HFFc6 (cell line): ENCODE measurements at places on chromosomes 16 and 17.

DNA sequence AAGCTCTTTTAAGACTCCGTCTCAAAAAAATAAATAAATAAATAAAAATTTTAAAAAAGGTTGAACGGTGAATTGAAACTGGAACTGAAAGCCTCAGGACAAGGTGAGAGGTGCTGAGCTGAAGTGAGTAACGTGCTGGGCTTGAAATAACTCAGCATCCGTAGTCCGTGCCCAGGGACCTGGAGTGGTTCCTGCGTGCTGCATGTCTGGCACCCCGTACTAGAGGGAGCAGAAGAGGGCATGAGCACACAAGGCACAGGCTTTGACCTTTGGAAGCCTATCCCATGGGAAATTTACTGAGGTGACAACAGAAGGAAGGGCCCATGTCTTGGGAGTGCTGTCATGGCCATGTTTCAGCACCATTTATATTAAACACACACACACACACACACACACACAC, 4.5 kb upstream of the MEIOB start:
- H3K36me3 ChIP-seq, result no peaks in the 10 kb centered on the region
- no peak for DNase-seq
- peaks cover 25% of the 10 kb centered on the region for H3K27me3 ChIP-seq
- no peak overlapping the region for H3K4me3 ChIP-seq

DNA sequence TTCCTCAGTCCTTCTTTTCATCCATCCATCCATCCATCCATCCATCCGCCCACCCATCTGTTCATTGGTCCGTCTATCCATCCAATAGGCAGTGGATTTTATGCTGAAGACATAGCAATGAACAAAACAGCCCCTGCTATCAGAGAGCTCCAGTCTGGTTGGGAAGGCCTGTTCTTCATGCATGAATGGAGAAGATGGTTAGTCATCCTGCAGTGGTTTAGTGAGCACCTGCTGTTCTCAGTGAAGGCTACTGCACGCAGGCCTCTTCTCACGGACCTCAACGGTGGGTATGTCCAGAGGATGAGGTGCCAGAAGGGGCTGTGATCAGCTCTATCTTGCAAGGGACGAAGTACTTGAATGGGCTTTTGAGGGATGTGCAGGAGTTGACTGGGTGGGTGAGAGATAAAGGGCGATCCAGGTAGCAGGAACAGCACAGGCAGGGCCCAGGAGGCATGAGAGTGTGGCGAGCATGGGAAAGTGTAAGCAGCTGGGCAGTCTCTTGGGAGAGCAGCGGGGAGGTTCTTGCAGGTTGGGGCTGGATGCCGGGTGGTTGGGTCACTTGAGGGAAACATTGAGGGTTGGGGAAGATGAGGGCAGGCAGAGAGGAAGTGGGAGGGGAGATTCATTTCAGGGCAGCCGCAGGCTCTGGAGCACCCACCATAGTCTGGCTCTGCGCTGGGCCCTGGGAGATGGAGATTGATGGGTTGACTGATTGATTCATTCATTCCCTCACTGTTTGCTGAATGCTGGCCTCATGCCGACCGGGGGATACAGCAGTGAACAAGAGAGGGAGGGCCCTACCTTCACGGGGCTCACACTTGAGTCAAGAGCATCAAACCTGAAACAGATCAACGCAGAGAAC, 115.0 kb upstream of the CIBAR2 start:
- no peak overlapping the region; the same call in 1 of the 2 replicates for H3K4me3 ChIP-seq
- H3K4me1 ChIP-seq, result peaks cover 42% of the 10 kb centered on the region
- peak overlapping the region; percentile 78 for H3K27ac ChIP-seq
- no peaks in the 10 kb centered on the region; the same call in 1 of the 2 replicates for H3K36me3 ChIP-seq
- H3K27me3 ChIP-seq, result peaks cover 3% of the 10 kb centered on the region

- H3K4me1 ChIP-seq, result no peaks in the 10 kb centered on the region
- H3K36me3 ChIP-seq, result no peaks in the 10 kb centered on the region
- H3K4me3 ChIP-seq, result no peak overlapping the region
- no peak for DNase-seq
- H3K27ac ChIP-seq, result no peak overlapping the region
- H3K27me3 ChIP-seq, result no peaks in the 10 kb centered on the region; the same call in none of the 2 replicates
Observed at GRCh38 chr16:66790130-66790733, 11.2 kb downstream of the TERB1 start.

DNA sequence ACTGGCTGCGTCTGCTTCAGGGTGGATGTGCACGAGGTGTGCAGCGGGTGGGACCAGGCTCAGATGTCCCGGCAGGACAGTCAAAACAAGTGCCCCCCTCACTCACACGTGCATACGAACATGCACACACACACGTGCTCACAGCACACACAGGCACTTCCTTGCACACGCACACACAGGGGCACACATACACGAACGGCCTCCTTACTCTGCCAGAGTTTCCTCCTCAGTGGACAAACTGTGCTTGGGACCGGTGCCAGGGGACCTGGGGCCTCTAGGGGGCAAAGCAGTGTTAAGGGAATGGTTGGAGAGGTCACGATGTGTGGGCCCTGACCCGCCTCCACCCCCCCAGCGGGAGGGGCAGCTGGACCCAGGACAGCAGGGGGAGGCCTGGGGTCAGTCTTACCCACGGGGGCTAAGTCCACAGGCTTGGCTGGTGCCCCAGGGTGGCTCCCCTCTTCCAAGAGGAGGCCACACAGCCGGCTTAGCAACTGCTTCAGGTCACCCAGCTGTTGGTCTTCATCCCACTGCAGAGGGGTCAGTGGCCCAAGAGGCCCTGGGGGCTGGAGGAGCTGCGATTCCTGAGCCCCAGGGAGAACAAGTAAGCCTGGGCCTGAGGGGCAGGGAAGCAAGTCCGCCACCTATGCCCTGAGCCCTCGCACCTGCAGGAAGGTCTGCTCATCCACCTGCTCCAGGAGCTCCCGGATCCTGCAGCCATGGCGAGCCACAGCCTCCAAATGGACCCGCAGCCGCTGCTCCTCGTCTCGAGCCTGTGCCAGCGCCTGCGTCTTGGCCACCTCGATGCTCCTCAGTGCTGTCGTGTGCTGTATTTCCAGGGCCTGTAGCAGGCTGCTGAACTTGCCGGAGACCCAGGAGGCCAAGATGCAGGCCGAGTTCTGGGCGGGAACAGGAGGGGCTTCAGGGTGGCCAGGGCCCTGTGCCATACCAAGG, 4.9 kb downstream of the TRIM65 start:
- H3K27me3 ChIP-seq, result peaks cover 6% of the 10 kb centered on the region
- no peak overlapping the region for H3K4me3 ChIP-seq
- no peak for DNase-seq
- peaks cover 11% of the 10 kb centered on the region for H3K4me1 ChIP-seq

- no peak for DNase-seq
- peaks cover 24% of the 10 kb centered on the region for H3K4me1 ChIP-seq
- no peaks in the 10 kb centered on the region for H3K36me3 ChIP-seq
- H3K27ac ChIP-seq, result no peak overlapping the region
- no peak overlapping the region for H3K4me3 ChIP-seq
Observed at GRCh38 chr17:57545731-57546342, 199.3 kb downstream of the CCDC182 start.

DNA sequence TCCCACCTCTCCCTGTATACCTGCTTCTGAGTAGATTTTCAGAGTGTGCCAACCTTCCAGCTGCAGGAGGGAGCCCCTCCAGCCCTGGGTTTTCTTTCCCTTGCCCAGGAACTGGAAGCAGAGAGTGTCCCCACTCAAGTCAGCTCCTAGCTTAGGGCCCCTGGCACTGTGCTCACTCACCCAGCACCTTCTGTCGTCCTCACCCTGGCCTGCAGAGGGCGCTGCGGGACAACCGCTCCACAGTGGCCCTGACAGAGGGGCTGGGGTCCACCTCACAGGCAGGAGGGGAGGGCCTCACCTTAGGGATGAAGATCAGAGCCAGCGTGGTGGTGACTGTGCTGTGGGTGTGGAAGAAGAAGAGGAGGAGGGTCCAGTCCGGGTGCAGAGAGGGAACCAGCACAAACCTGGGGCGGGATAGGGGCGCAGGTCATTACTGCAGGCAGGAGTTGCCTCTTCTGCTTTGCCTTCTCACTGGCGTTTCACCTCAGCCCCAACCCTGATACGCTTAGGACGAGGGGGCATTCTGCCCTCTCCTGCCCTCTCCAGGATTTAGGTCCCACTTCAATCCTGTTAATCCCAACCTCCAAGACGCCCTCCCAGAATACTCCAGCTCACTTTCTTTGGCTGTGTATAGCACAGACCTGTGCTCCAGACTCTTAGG, 10.0 kb downstream of the GPR179 start:
- H3K27me3 ChIP-seq, result peaks cover 43% of the 10 kb centered on the region
- H3K4me3 ChIP-seq, result no peak overlapping the region
- H3K4me1 ChIP-seq, result no peaks in the 10 kb centered on the region
- H3K27ac ChIP-seq, result no peak overlapping the region

GRCh38 chr17:29837531-29837930, 92.5 kb downstream of the SSH2 start:
- DNase-seq, result no peak
- peaks cover 2% of the 10 kb centered on the region; the same call in 1 of the 2 replicates for H3K27me3 ChIP-seq
- H3K27ac ChIP-seq, result no peak overlapping the region
- H3K4me3 ChIP-seq, result no peak overlapping the region
- peaks cover 13% of the 10 kb centered on the region for H3K36me3 ChIP-seq

GRCh38 chr17:60086818-60087591, 8.3 kb upstream of the HEATR6 start:
- no peaks in the 10 kb centered on the region; the same call in 1 of the 2 replicates for H3K36me3 ChIP-seq
- peak overlapping the region; percentile 85 for H3K27ac ChIP-seq
- peak; percentile 74 for DNase-seq
- peak overlapping the region; percentile 79 for H3K4me3 ChIP-seq
- H3K4me1 ChIP-seq, result peaks cover 61% of the 10 kb centered on the region

- no peak overlapping the region for H3K27ac ChIP-seq
- peaks cover 13% of the 10 kb centered on the region for H3K27me3 ChIP-seq
- H3K4me3 ChIP-seq, result no peak overlapping the region
- H3K36me3 ChIP-seq, result peaks cover 9% of the 10 kb centered on the region
- DNase-seq, result no peak
Observed at GRCh38 chr17:81020767-81021497, 14.0 kb upstream of the BAIAP2 start.

DNA sequence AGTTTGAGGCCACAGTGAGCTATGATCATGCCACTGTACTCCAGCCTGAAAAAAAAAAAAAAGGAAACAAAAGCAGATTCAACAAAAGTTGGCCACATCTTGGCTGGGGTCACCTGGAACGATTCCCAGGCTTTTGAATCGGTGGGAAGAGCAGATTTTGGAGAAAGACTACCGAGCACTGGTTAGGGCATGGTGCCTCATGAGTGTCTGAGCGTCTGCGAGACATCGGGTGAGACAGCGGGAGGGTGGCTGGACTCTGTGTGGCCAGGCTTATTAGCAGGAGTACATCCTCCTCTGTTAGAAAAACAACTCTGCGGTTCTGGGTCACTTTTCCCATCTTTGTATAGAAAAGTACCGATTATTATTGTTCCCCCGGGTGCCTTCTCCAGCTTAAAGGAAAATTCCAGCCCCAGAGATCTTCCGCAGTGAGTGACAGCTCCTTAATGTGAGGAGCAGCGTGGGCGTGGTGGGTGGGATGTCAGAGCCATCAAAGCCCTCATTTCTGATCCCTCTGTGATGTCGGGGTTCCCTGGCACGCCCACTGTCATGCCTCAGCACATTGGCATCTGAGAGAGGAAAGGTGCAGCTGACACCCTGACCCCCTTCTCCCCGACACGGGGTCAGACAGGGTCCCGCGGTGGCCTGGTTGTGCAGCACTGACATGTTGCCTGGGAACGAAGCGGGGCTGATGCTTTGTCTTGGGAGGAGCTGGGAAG, 6.9 kb downstream of the RGS9 start:
- H3K4me1 ChIP-seq, result no peaks in the 10 kb centered on the region
- no peaks in the 10 kb centered on the region for H3K36me3 ChIP-seq
- no peak overlapping the region for H3K27ac ChIP-seq
- no peak overlapping the region for H3K4me3 ChIP-seq
- DNase-seq, result no peak

DNA sequence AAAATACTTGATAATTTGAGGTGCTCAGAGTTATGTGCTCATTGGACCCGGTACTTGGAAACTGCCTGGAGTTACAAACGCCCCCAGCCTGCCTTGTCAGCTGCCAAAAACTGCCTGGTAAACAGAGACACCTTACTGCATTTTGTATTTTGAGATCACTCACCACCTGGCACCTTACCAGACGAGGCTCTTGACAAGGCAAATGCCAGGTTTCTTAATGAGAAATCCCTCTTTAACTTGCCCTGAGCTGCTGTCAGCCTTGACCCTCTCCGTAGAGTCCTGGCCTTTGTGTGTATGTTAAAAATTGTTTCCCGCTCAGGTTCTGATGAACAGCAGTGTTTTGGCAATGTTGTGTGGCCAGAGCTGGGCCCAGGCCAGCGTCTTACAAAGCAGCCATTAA, 28.8 kb downstream of the SYT17 start:
- no peak overlapping the region for H3K27ac ChIP-seq
- H3K27me3 ChIP-seq, result peaks cover 11% of the 10 kb centered on the region
- no peaks in the 10 kb centered on the region for H3K4me1 ChIP-seq
- H3K36me3 ChIP-seq, result no peaks in the 10 kb centered on the region
- no peak overlapping the region for H3K4me3 ChIP-seq
- DNase-seq, result no peak

DNA sequence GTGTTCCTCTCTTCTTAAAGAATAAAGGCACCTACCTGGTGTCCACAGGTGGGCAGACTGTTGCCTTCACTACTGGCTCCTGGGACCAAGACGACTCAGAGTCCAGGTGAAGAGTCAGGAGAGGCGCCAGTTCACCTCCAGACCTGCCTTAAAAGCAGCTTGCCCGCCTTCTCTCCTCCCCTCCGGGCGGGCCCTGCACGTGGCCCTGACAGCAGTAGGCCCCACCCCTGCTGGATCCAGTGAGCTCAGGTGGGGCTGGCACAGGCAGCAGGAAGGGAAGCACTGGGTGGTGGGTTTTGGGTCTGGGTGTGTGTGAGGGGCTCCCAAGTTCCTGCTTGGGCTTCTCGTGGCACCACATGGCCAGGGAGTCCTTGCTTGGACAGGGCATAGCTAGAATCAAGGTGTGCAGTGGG, at the start of gene TNS4:
TSS of gene TNS4 (minus strand) at position 125 of the 413 bp plus-strand sequence. CDS start 5,198 bp downstream, outside the sequence.
- peaks cover 3% of the 10 kb centered on the region for H3K27me3 ChIP-seq
- no peak for DNase-seq
- peaks cover 39% of the 10 kb centered on the region for H3K4me1 ChIP-seq

- H3K4me1 ChIP-seq, result peaks cover 14% of the 10 kb centered on the region
- peaks cover 12% of the 10 kb centered on the region for H3K27me3 ChIP-seq
- DNase-seq, result no peak
- H3K36me3 ChIP-seq, result no peaks in the 10 kb centered on the region
- no peak overlapping the region for H3K27ac ChIP-seq
Observed at GRCh38 chr17:21089933-21090901, 36.5 kb upstream of the DHRS7B start.
